ENCODE measurements at places on chromosomes 12 and 14.

- DNase-seq = no peak
Observed at GRCh38 chr12:2397356-2398045, 344.7 kb downstream of the CACNA1C start.

- DNase-seq = peak; percentile 65
Observed at GRCh38 chr14:101705733-101706508, 55.6 kb upstream of the PPP2R5C start.

DNA sequence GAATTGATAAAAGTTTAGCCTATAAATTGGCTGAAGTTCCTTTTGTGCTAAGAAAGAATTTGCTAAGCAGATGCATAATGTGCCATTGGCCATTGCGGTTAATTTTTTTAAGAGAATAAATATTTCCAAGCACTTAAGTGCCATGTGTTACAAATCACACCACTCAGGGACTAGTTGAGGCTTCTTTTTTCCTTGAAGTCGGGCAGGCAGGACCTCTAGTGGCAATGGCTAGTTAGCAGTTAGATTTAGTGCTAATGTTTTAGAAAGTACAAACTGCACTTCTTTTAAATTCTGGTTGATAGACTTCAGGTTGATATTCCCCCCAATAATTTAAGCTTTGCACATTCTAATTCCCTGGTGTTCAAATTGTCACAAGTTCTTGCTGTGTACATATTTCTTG lies 294.3 kb downstream of the APAF1 start:
- no peak for DNase-seq

- no peak for DNase-seq
Observed at GRCh38 chr12:72511906-72512305, 239.7 kb downstream of the TRHDE start.

- peak; percentile 19 for DNase-seq
Observed at GRCh38 chr14:91115986-91116770, 2.3 kb downstream of the DGLUCY start.

DNA sequence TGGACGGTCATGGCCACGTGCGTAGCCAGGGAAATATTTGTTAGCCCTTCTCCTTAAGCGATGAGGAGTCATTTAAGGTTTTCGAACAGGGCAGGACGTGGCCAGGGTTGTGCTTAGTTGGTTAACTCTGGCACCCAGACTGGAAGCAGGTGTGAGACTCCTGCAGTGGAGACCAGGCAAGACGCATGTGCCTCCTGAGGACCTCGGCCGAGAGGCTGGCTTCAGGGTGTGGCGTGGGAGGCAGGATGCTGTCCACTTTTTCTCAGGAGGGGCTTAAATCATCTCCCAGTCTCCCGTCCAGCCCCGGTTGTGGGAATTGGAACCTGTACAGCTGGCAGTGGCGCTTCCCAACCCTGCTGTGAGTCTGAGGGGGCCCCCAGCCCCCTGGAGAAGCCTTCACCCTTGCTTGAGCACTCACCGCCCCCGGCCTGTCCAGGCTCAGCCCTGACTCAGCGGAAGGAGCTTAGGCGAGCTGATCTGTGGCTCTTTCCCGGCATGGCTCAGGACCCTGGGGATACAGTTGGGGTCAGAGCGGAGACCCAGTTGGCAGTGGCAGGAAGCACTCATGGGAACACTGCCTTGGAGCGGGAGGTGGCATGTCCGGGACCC lies 46.3 kb upstream of the TSPAN9 start:
- no peak for DNase-seq

DNA sequence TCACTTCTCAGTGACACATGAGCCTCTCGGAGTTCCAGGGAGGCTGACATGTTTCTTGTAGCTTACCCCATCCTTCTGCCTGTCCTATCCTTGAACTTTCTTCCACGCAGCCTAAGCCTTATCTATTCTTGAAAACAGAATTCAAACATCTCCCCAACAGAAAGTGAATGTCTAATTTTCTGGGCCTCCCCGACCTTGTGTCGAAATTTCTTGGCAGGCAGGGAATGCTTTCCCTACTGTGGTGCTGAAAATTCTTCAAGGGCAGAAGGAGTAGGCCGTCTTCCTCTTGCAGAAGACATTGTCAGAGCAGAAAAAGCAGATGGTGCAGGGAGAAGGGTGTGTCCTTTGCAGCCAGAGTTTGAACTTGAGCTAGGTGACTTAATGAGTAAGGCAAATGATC lies 63.0 kb upstream of the TCL1B start:
- no peak for DNase-seq

- no peak for DNase-seq
Observed at GRCh38 chr12:127150028-127150427, 1116.9 kb upstream of the TMEM132C start.

GRCh38 chr14:79567306-79567705 lies 644.0 kb downstream of the DIO2 start:
- no peak for DNase-seq

- DNase-seq = no peak
Observed at GRCh38 chr12:130427381-130427887, 89.7 kb downstream of the PIWIL1 start.

GRCh38 chr14:55938249-55938791 lies 179.9 kb upstream of the PELI2 start:
- DNase-seq = no peak

DNA sequence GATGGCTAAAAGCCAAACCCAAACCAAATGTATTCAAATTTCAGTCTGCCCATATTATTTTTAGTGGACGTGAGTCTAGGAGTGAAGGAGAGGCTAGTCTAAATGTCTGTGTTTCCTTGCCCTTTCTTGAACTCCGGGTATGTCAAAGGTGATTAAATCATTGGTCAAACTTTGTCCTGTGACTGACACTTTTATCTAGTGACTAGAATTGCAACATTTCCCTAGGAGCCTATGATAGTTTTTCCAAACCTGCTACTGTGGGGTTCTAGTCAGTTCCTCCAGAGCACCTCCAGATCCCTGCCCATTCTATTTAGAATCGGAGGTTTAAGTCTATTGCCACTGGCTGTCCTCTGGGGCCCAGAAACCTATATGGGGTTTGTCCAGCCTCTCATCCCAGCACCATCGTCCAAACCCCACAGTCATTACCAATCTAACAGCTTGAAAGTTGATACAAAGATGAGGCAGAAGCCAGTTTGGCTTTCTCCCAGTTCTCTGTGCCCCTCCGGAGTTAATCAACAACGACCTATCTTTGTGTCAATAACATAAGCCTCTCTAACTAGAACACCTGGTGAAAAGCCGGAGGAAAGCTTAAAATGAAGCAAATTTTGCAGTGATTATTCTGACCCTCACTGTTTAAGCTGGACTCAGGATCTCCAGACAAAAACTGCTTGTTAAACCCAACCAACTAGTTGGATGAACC lies 306.7 kb downstream of the ZFP36L1 start:
- no peak for DNase-seq

- DNase-seq = peak; percentile 44
Observed at GRCh38 chr12:6773590-6774351, 1.5 kb downstream of the LAG3 start.

DNA sequence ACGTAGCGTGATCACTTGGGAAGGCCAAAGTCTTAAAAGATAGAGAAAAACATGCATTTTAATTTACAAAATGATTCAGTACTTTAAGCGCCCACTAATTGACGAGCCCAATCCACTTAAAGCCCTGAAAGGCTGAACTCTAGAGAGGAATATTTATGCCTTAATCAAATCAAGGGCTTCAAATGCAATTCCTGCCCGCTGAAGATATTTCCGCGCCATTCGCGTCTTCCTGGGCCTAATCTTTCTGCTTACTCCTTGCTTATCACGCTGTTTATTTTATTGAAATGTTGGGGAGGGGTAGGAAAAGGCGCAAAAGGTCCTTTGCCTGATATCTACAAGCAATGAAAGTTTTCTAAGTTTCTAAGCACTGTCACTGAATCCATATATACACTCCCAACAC lies 4.0 kb downstream of the TBX3 start:
- no peak for DNase-seq

DNA sequence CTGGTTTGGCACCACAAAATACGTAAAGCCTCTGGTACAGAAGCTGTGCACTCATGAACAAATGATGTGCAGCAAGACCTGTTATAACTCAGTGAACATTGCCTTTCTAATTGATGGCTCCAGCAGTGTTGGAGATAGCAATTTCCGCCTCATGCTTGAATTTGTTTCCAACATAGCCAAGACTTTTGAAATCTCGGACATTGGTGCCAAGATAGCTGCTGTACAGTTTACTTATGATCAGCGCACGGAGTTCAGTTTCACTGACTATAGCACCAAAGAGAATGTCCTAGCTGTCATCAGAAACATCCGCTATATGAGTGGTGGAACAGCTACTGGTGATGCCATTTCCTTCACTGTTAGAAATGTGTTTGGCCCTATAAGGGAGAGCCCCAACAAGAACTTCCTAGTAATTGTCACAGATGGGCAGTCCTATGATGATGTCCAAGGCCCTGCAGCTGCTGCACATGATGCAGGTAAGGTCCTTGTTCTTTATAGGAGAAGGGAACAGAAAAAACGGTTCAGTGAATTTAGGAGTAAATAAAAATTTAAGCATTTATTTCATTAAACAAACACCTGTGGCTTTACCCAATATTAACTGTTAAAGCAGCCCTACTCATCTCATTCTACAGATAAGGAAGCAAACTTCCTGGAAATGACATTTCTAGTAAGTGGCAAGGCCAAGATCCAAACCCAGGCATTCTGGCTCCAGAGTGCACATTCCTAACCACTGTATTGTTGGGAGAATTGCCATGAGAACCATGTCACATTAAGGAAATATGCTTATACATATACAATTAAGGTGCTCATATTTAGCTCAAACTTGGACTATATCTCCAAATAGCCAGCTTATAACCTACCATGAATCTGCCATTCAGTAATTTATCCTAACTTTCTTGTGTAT lies 11.7 kb downstream of the COCH start:
- no peak for DNase-seq

- peak; percentile 39 for DNase-seq
Observed at GRCh38 chr12:116880817-116881324, 370 bp downstream of the HRK start.

DNA sequence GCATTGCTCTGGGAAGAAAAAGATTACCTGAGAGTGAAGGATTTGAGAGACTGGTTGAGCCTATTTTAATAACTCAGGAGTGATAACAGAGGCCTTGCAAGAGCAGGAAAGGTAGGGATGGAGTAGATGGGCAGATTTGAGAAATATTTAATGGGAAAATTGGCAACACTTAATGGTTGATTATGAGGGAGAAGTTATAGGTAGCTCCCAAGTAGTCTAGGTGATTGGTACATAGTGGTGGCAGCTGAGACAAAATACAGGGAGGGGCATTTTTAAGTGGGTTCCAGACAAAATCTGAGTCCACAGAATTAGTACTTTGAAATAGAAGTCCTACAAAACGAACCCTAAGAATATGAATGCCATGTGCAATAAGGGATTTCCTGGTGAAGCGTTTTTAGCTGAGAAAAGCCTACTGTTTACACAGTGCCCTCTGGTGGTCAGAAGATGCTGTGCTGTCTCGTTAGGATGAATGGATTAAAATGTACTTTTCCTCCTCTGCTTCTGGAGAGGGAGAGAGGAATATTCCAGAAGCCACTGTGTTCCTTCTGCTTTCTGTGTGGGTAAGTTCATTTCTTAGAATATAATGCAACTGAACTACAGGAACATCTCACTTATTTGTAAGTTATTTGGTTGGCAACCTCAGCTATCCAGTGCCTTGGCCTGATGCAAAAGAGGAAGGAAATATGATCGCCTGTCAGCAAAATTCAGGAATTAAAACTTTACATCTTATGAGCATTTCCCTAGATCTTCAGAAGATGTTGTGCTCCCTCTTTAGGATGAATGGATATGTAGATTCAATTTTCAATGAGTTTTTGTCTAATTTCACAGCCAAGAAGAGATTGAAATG lies 6.5 kb downstream of the ZBTB1 start:
- peak; percentile 45 for DNase-seq

- no peak for DNase-seq
Observed at GRCh38 chr12:79532907-79533288, 157.9 kb downstream of the PAWR start.

GRCh38 chr14:30129807-30130206 lies 202.2 kb upstream of the PRKD1 start:
- no peak for DNase-seq

DNA sequence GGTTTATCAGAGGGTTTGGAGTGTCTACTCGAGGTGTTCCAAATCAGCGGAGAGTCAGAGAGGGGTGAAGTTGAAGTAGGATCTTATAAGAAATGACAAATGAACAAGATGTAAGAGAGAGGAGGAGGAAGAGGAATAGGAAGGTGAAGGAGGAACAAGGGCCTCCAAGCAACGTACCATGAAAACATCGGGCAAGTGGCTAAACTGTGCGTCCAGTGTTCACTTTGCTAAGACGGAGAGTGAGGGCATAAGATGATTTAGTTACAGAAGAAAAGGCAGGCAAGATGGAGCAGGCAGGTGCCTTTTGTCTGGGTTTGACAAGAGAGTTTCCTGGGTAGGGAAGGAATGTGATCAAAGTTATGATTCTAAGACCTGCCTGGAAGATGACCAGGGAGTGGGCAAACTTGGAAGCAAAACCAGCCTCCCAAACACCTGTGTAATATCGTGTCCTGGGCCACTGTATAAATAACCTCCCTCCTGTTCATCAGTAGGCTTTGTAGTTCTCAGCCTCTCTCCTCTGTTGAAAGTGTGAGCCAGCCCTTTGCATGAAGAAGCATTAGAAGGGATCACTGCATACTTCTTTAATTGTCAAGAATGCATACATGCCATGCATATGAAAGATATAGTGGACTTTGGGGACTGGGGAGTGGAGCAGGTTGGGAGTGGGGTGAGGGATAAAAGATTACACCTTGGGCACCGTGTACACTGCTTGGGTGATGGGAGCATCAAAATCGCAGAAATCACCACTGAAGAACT lies 111.4 kb downstream of the ZFP36L1 start:
- DNase-seq = no peak

GRCh38 chr12:43255522-43256111 lies 296.4 kb downstream of the ADAMTS20 start:
- no peak for DNase-seq

DNA sequence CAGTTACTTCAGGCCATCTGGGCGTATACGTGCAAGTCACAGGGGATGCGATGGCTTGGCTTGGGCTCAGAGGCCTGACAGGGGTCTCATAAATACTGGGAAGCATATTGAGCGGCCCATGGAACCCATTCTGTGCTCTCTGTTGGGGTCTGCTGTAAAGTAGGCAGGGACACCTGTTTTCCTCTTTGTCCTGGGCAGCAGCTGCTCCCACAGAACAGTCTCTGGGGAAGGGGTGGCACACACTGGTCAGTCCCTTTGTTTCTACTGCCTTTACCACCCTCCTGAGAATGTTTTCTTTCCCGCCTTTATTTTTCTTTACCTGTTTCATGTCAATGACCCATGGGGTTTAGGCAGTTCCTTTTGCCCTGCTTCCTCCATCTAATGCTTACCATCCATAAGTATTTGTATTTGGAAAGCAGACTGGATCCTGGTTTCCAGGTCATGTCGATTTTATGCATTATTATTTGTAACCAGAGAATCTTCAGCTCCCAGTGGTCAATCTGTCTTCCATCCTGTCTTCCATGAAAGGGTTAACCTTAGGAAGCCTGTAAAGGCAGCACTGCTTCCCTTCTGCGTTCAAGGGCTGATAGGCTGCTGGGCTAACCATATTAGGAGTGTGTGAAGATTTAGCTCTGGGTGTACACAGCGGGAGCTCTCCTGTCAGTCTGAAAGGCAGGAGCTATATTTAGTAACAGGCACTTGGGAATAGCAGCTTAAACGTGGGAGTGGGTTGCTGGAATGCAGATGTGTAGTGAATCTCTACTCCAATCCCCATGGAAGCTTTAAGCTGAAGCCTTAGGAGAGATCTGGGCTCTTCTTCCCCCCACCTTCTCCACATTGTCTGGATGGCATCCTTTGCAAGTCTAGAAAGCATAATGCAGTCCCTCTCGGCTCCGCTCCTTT lies 124.0 kb downstream of the DYRK2 start:
- DNase-seq = no peak

Measured in stimulated activated CD4-positive, alpha-beta T cell treated with anti-CD3 and anti-CD28 coated beads, Interleukin-4, amount 100 ng/mL, for 1 hour (primary cell).